ENCODE measurements at places on chromosomes 12 and 14.

- DNase-seq, result no peak
Observed at GRCh38 chr12:120738252-120739030, 12.8 kb downstream of the ACADS start.

DNA sequence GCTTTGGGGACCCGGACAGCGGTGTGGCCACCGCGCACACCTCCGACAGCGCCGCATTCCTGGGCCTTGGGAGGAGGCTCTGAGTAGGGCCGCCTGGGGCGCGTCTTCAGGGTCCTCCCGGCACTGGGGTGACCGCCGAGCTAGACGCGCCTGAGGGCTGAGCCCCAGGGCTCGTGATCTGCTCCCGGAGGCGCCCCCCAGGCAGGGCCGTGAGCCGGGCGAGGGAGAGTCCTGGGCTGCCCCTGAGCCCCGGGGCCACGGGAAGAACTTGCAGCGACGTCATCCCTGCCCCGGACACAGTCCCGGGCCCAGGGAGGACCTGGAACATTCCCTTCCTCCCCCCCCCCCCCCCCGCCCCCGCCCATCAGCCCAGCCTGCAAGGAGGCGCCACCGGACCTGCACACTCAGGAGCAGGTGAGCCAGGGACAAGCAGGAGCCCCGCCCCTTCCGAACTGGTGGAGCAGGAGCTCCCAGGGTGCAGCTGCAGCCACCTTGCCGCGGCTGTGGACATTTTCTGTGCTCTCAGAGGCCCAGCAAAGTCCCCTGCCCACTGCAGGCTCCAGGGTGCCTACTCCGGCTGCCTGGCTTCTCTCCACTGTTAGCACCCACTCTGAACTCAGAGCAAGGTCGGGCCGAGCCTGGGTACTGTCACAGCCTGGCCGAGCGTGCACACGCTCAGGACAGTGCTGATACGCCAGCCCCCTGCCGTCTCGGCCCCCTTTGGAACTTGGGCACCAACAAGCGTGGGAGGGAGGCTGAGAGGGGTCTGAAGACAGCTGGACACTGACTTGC lies 50.7 kb downstream of the A2M start:
- no peak for DNase-seq

DNA sequence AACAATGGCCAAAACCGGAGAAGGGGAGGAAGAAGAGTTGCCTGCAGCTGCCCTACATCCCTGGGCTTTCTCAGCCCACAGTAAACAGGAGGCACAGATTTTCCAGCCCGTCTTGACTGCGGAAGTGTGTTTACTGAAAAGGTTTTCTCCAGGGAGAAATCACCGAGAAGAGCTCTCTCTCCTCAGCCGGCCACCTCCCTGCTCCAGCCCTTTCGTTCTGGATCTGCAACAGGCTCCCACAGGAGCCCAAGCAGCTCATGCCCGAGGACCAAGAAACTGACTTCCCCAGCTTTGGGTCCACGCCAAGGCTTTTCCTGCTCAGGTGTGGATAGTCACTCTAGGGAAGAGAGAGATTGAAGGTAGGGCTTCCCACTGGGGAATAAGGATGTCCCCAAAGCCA lies 61.7 kb downstream of the BCL11B start:
- no peak for DNase-seq

DNA sequence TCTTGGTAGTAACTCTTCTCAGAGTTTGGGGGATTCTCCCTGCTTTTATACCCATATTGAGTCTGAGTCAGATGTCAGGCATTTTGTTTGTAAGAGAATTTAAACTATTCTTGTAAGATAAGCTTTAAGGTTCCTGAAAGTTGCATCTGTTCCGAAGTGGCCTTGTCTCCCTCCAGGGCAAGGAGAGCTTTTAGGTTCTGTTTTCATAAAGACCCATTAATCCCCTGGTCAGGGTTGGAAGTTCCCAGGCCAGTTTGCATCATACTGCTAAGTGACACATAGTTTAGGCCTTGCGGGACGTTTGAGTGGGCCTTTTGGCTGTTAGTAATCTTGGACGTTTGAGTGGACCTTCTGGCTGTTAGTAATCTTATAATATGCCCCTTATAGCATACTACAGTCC lies 396.7 kb downstream of the NPAS3 start:
- DNase-seq, result no peak

DNA sequence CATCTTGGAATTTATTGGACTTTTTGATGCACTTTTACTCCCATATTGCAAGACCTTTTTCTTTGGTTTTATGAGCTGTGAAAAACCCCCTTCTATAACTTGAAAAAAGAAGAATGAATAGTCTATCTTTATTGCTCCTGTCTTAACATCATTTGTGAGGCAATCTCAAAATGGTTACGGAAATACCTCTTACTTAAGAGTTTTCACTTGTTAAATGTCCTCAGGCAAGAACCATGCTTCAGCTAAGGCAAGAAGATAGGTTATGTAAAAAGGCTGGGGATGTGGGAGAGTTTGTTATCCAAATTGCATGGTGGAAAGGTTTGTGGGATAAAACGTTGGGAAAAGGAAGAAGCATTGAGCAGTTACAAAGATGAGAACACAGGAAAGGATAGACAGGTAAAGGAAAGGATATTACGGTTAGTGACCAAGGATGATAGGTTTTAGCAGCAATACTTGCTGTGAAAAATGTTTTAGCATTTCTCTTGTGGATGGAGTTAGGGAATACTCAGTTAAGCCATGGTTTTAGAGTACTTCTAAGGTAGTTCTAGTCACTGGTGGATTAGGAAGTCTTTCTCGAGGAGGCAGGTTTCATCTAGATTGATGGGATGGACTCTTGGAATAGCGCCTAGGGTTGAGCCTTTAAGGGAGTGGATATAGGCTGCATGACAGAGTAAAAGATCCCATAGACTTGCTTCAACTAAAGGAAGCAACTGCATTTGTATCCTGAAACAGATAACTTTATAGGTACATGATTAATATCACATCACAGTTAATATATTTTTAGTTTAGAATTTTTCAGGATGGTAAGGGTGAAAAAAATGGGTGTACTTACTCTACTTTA lies 30.3 kb downstream of the MDM2 start:
- no peak for DNase-seq
